Kidney (tissue), 22 donors: ENCODE measurements at places on chromosomes 12 and 14.

DNA sequence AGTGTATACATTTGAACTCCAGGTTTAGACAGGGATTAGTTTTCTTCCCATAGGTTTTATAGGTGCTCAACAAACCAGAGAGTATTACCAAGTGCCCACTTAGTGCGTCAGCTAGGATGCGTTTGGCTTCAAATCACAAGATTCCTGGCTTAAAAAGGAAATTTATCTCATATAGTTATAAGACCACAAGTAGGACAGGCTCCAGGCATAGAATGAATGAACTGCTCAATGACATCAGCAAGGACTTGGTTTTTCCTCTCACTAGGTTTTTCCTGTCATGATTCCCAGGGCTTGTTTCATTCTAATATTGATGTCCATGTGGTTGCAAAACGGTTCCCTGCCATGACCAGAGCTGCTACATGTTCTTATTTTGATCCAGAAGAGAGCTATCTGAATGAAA, 6.1 kb upstream of the IRAK3 start:
- DNase-seq = no peak

DNA sequence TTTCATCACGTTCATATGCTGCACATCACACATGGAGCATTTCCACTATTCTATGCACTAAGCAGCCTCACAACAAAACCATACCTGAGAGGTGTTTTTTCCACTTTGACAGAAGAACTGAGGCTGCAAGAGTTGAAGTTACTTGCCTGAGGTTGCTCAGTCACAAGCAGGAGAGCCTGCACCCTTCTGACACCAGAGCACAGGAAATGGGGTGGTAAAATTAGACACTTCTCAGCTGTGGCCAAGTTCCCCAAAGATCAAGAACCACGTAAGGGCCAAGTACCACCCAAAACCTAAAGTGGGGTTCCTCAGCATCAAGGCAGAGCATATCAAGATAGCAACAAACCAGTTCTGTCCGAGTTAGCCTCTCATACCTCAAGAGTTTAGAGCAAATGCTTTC, 185.8 kb downstream of the CAPZA3 start:
- DNase-seq = no peak

- DNase-seq = no peak
Measured at GRCh38 chr12:52434081-52434733, at the start of gene KRT75. Gene KRT75 (minus strand): TSS chr12:52434371. CDS start chr12:52434304, 67 bp downstream.

- DNase-seq = peak; percentile 77
Measured at GRCh38 chr12:113194971-113195391, 9.5 kb downstream of the RITA1 start.

DNA sequence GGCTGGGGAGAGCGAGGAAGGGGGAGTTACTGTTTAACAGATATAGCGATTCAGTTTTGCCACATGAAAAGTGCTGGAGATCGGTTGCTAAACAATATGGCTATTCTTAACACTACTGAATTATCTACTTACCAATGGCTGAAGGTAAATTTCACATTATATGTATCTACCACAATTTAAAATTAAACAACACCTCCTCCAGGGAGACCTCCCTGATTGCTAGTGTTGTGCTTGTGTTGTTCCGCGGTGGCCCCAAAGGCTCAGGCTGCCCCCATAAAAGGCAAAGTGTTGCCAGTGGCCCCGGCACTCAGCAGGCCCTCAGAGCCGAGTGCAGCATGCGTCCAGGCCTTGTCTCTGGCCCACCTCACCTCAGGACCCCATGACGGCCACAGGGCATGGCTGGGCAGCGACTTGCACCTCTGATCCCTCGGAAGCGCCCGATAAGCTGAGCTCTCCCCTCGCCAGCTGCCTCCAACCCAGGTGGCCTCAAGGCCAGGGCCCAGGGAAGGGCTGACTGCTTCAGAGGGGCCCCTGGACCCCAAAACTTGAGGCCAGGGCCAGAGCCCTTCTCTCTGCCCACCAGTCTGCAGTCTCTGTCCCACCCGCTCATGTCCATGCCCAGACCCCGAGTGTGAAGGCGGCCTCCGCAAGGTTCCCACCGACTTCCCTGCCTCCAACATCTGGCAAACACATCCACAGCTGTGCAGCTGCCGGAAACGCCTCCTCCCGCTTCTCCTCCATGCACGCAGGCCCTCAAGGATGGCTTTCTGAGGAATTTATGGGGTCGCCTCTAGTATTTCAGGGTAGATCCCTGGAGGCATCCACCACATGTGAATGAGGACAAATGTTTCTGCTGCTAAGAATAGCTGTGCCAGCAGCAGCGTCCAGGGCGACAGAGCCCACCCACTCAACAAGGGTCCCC, 60.0 kb downstream of the NCOR2 start:
- DNase-seq = peak; percentile 82

- no peak for DNase-seq
Measured at GRCh38 chr12:58764100-58764953, 156.0 kb downstream of the LRIG3 start.

DNA sequence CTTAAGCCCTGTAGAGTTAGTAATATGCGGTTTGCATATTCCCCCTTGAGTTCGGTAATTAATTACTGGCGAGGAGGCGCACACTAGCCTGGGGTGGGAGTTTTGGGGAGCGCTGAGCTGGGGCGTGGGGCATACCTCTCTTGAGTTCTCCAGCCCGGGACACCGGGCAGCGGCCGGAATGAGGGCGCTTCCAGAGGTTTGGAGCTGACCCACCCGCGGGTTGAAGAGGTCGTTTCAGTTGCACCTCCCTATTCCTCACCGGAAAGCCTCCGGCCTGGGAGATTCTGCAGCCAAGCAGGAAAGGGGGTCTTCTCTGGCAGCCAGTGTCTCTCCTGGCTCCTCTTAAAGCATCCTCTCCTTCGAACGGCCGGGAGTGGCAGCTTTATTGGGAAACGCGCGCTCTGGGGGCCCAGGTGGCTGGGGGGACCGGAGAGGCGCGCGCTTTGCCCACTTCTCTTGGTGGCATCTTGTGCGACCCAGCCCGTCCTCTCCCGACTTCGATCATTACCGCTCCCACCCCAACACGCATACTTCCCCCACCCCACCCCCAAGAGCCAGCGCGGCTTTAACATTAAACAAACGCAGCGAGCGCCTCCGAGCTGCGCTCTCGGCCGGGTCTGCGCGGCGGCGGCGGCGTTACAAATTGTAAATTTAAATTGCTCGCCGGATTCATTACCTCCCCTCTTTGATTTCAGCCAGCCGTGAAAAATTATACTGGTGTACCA, 3.9 kb upstream of the LHX5 start:
- DNase-seq = peak; percentile 53

GRCh38 chr12:72578327-72578726, 306.2 kb downstream of the TRHDE start:
- no peak for DNase-seq

DNA sequence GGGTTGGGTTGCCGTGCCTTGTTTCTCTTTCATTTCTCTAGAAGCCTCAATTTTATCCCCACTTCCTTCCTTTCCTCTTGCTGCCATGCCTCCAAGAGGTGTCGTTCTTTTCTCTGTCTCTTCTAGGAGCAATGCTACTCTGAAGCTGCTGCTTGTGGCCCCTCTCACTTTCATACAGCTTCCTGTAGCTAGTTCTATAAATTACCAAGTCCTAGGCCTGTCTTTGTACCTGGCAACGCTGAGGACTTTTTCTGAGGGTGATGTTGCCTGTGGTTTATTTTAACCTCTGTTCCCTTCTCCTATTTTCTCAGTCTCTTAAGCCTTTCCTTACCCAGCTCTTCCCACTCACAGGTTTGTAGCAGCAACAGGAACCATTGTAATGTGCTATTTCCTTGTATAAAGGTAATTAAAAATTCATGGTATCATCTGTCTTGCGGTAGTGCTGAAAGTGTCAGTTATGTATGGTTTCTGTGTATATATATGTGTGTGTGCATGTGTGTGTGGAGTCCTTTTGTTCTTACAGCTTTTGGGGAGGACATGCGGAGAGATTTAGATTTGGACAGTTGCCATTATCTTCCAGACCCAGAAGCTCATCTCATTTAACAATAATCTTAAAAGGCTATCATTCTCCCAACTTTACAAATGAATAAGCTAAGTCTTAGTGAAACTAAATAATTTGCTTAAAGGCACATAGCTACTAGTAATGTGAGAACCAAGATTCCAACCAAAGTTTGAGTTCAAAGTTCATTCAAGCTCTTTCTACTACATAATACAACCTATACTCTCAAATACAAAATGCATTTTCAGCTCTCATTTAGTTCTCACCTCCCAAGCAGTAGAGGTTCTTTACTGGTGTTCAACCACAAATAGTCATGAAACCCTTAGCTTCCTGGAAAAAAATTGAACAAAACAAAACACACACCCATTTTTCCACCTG, 43.8 kb downstream of the DDHD1 start:
- DNase-seq = no peak

- no peak for DNase-seq
Measured at GRCh38 chr12:457676-458075, 2.1 kb upstream of the B4GALNT3 start.

DNA sequence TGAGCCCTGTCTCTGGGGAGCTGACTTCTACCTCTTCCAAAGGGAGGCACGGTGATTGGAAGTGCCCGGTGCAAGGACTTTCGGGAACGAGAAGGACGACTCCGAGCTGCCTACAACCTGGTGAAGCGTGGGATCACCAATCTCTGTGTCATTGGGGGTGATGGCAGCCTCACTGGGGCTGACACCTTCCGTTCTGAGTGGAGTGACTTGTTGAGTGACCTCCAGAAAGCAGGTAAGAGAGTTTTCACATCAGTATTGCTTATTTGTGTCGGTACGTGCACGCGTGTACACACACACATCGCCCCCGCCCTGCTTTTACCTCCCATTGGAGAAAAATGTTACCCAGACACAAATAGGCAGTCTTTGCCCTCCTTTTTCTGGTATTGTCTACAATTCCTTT, 13.7 kb downstream of the PFKM start:
- no peak for DNase-seq

GRCh38 chr14:67926821-67927220, 107.2 kb downstream of the RAD51B start:
- no peak for DNase-seq

- DNase-seq = no peak
Measured at GRCh38 chr14:45227566-45227965, 25.4 kb downstream of the MIS18BP1 start.

GRCh38 chr14:85129921-85130320, 400.0 kb upstream of the FLRT2 start:
- DNase-seq = no peak

GRCh38 chr12:53227341-53227740, 4.7 kb downstream of the RARG start:
- no peak for DNase-seq

DNA sequence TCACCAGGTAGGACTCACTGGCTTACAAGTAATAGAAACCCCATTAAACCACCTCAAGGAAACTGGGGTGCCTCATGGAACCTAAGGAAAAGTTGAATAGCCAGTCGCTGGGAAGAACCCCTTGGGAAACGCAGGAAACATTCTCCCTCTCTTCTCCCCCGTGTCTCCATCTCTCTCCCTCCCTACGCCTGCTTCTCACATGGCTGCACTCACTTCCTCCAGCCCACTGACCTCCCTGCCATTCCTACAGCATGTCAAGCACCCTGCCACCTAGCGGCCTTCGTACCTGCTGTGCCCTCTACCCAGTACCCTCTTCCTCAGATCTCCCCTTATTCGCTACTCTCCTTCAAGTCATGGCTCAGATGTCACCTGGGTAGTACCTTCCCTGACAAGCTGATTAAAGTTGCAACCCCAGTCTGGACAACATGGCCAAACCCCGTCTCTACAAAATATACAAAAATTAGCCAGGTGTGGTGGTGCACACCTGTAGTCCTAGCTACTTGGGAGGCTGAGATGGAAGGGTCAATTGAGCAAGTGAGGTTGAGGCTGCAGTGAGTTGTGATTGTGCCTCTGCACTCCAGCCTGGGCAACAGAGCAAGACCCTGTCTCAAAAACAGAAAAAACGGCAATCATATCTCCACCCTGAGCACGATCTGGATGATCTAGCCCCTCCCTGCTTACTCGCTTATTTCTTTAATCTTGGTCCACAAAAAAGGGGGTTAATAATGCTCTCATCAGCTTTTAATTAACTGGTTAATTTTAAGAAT, 6.4 kb upstream of the DTX1 start:
- DNase-seq = peak; percentile 84

GRCh38 chr12:31961137-31961536, 1.9 kb downstream of the RESF1 start:
- DNase-seq = no peak

DNA sequence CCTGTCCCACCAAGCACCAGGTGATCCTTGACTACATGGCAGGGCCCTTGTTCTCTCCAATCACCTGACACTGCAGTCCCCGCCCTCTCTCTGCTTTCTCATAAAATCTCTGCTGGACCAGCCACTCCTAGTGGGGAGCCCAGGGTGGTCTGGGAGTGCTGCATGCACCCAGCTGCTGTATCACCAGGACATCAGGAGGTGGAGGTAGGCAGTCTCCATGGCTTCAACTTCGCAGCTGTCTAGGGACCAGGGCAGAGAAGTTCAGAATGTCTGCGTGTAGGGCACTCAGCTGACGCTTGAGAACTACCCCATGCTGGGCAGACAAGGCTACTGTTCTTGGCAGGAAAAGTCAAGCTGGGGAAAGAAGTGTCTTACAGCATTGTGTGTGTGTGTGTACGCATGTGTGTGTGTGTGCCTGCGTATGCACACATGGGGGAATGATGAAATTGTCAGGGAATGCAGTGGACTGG, 2.6 kb downstream of the WSCD2 start:
- DNase-seq = no peak

- DNase-seq = no peak
Measured at GRCh38 chr12:95701275-95701674, 89.3 kb downstream of the NTN4 start.

DNA sequence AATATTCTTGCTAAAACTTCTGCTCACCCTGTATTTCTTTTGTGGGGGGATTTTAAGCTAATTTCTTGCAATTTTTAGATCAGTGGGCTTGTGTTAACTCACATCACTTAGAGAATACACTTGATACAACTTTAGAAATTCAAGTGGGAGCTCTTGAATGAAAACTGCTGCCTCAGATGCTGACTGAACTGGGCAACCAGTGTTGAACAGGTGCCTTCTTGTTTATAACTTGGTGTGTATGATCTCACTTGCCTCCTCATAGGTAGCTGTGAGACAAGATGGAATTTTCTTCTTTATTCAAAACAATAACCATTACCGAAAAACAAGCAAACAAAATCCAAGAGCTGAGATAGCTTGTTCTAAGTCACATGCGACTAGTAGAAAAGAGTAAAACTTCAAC, 63.5 kb downstream of the FGD4 start:
- DNase-seq = no peak
